Breast epithelium (tissue), 4 donors: ENCODE measurements at places on chromosomes 4 and X. TPM values are rescaled to one million over a fixed set of nuclear protein-coding genes. Genes with fewer than 3 reads are reported as not detected.

Gene GLOD5
- total RNA-seq = not detected

Gene ASMT
- total RNA-seq = not detected

Gene SSX2B
- not detected for total RNA-seq

Gene ZNF674
- 7.3 TPM for total RNA-seq

Gene RIPPLY1
- 0.66 TPM for total RNA-seq

Gene CITED1
- total RNA-seq = 0.32 TPM

Gene ELOVL6
- total RNA-seq = 4.1 TPM

Gene SMAD1
- 43.6 TPM for total RNA-seq

DNA sequence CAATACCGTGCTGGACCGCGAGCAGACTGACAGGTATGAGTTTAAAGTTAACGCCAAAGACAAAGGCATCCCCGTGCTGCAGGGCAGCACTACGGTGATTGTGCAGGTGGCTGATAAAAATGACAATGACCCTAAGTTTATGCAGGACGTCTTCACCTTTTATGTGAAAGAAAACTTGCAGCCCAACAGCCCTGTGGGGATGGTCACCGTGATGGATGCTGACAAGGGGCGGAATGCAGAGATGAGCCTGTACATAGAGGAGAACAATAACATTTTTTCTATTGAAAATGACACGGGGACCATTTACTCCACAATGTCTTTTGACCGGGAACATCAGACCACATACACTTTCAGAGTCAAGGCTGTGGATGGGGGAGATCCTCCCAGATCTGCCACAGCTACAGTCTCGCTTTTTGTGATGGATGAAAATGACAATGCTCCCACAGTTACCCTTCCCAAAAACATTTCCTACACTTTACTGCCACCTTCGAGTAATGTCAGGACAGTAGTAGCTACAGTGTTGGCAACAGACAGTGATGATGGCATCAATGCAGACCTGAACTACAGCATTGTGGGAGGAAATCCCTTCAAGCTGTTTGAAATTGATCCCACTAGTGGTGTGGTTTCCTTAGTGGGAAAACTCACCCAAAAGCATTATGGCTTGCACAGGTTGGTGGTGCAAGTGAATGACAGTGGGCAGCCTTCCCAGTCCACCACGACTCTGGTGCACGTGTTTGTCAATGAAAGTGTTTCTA lies 3.2 kb downstream of the PCDH7 start:
- H3K27me3 ChIP-seq = no peaks in the 10 kb centered on the region
- H3K36me3 ChIP-seq = no peaks in the 10 kb centered on the region
- peak overlapping the region; percentile 61 for H3K4me3 ChIP-seq
- DNase-seq = no peak
- H3K27ac ChIP-seq = no peak overlapping the region

GRCh38 chr4:41485041-41485440 lies 52.9 kb upstream of the LIMCH1 start:
- H3K4me1 ChIP-seq = no peaks in the 10 kb centered on the region
- H3K27ac ChIP-seq = no peak overlapping the region
- H3K4me3 ChIP-seq = no peak overlapping the region
- no peaks in the 10 kb centered on the region for H3K36me3 ChIP-seq
- DNase-seq = no peak

DNA sequence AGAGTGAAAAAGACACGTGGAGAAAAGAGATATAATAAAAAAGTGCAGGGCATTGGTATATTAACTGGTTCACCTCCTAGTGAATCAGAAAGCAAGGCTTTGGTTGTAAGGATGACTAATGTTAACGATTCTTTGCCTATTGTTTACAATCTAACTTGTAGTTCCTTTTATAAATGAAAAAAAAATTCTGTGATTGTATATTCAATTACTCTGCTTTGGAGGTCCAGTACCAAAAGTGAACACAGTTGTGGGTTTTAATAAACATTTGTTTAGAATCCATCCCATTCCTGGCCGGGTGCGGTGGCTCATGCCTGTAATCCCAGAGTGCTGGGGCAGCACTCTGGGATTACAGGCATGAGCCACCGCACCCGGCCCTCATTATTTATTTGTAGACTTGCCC lies 36.9 kb upstream of the PRSS12 start:
- no peak overlapping the region for H3K27ac ChIP-seq
- no peaks in the 10 kb centered on the region for H3K36me3 ChIP-seq
- H3K4me1 ChIP-seq = no peaks in the 10 kb centered on the region
- no peaks in the 10 kb centered on the region for H3K27me3 ChIP-seq
- no peak for DNase-seq
- no peak overlapping the region for H3K4me3 ChIP-seq

DNA sequence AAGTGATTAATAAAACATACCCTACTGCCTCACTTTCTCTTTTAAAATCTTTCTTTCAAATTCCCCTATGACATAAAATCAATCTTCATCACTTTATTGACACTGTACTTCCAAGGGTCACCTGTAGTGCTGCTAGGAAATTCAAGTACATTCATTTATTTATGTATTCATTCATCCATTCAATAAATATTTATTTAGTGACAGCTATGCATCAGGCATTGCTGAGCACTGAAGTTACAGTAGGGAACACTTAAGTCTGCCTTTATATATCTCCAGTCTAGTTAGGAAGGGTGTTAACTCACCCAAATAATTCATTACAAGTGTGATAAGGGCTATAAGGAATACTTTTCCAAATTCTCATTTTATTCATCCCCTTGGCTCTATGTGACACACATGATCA lies 2.3 kb downstream of the SYTL5 start:
- H3K4me1 ChIP-seq = no peaks in the 10 kb centered on the region
- no peaks in the 10 kb centered on the region for H3K36me3 ChIP-seq
- H3K4me3 ChIP-seq = no peak overlapping the region
- H3K27me3 ChIP-seq = no peaks in the 10 kb centered on the region
- DNase-seq = no peak
- no peak overlapping the region for H3K27ac ChIP-seq

DNA sequence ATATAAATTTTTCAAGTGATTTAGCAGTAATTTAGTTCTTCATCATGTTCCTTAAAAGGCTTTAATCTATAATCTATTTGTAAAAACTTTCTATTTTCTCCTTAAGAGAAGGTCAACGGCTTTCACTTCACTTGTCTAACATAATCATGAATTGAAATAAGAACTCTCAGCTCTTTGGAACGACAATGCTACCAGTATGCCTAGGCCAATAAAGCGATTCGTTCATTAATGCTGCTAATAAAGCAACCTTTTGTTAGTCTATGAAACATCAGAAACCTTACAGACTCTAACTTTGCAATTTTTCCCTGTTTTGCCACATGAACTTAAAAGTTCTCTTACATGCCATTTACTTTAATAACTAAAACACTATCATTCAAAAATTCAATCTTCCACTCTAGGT lies 47.6 kb downstream of the FBXW7 start:
- H3K27ac ChIP-seq = no peak overlapping the region
- H3K4me1 ChIP-seq = peaks cover 4% of the 10 kb centered on the region
- no peaks in the 10 kb centered on the region for H3K27me3 ChIP-seq
- DNase-seq = no peak

- H3K27ac ChIP-seq = no peak overlapping the region
- H3K36me3 ChIP-seq = no peaks in the 10 kb centered on the region
- no peaks in the 10 kb centered on the region for H3K4me1 ChIP-seq
These were observed 6.9 kb downstream of the ZDHHC9 start for GRCh38 chrX:129836827-129837226.

DNA sequence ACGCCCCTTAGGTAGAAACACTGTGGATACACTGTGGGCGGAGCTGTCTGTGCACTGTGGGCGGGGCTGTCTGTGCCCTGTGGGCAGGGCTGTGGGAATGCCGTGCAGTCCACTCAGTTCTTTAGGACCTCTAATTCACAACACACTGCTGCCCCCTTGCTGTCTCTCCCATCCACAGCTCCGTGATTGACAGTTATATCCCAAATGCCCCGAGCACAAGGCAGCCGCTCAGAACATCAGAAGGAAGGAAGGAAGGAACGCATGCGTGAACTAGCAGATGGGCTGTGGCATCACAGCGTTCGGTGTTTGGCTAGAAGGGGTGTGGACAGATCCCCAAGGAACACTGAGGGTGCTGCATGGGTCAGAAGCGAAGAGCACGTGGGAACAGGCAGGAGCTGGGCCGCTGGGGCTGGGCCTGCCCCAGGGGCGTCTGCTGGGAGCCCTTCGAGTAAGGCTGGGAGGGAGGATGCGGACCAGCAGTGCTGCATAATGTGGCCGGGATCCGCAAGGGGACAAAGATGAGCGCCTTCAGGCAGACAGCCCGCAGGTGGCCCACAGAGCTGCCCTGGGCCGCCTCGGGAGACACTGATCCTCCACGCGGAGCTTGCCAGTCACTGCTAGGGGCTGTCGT lies 29.8 kb downstream of the ACOX3 start:
- no peak overlapping the region for H3K27ac ChIP-seq
- no peaks in the 10 kb centered on the region for H3K4me1 ChIP-seq
- H3K27me3 ChIP-seq = no peaks in the 10 kb centered on the region
- no peak for DNase-seq
- H3K36me3 ChIP-seq = no peaks in the 10 kb centered on the region
- H3K4me3 ChIP-seq = no peak overlapping the region

- H3K27ac ChIP-seq = no peak overlapping the region
- DNase-seq = no peak
- H3K4me1 ChIP-seq = no peaks in the 10 kb centered on the region
- no peaks in the 10 kb centered on the region for H3K27me3 ChIP-seq
- H3K4me3 ChIP-seq = no peak overlapping the region
- peaks cover 12% of the 10 kb centered on the region for H3K36me3 ChIP-seq
These were observed 7.8 kb downstream of the PLRG1 start for GRCh38 chr4:154542271-154542879.

DNA sequence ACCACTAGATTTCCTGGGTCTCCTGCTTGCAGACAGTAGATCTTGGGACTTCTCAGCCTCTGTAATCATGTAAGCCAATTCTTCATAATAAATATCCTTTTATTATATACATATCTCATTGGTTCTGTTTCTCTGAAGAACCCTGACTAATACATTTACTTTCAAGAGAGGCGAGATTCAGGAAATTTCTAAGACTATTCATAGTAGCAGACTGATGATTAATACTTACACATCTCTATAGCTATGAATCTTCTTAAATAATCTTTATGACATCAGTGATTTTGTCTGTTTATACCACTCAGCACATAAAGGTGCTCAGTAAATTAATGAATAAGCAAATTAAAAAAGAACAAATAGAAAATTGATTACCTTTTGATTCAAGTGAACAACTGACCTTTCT lies 682.3 kb upstream of the GRID2 start:
- no peak for DNase-seq
- no peaks in the 10 kb centered on the region for H3K4me1 ChIP-seq
- no peak overlapping the region for H3K27ac ChIP-seq
- peaks cover 4% of the 10 kb centered on the region for H3K36me3 ChIP-seq
- H3K4me3 ChIP-seq = no peak overlapping the region
- H3K27me3 ChIP-seq = no peaks in the 10 kb centered on the region

DNA sequence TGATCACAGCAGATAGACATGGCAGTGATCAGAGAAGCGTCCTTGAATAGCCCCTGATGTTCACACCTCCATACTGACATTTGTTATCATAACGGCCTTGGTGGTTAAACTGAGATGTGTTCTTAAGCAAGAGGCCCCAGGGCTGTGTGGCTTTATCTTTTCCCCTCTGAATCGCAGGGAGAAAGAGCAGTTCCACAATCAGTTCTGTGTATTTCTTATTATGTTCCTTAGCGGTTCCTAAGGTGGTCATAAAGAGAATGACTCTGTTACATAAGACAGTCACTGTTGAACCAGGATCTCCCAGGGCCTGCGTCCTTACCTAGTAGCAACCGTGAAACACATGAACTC lies 52.8 kb upstream of the CBR4 start:
- no peak for DNase-seq
- H3K4me3 ChIP-seq = no peak overlapping the region
- peak overlapping the region; percentile 56 for H3K27ac ChIP-seq
- H3K27me3 ChIP-seq = no peaks in the 10 kb centered on the region
- no peaks in the 10 kb centered on the region for H3K36me3 ChIP-seq

GRCh38 chr4:66475596-66475995 lies 805.3 kb upstream of the EPHA5 start:
- H3K4me3 ChIP-seq = no peak overlapping the region
- H3K27ac ChIP-seq = no peak overlapping the region
- H3K36me3 ChIP-seq = no peaks in the 10 kb centered on the region
- H3K4me1 ChIP-seq = no peaks in the 10 kb centered on the region
- no peaks in the 10 kb centered on the region for H3K27me3 ChIP-seq

- no peak for DNase-seq
- H3K36me3 ChIP-seq = no peaks in the 10 kb centered on the region
- peaks cover 18% of the 10 kb centered on the region for H3K27me3 ChIP-seq
- H3K27ac ChIP-seq = no peak overlapping the region
These were observed 3.4 kb upstream of the ATP11C start for GRCh38 chrX:139936259-139936658.

DNA sequence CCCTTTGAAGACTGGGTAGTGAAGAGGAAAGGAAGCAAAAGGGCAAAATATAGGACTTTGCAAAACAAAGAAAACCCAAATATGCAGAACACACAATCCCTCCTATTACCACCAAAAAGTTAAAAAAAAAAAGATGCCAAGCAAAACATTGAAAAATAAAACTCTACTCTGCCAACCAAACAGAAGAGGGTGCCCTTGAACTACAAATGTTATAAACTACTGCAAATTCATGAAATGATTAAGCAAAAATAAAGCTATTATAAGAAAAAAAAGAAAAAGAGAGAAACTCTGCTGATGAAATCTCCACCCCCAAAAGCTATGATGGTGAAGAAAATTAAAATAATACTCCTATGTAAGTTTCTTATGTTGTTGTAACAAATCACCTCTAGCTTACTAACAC lies 168.5 kb upstream of the STK26 start:
- H3K36me3 ChIP-seq = no peaks in the 10 kb centered on the region
- H3K27me3 ChIP-seq = peaks cover 50% of the 10 kb centered on the region
- no peak overlapping the region for H3K27ac ChIP-seq
- no peak overlapping the region for H3K4me3 ChIP-seq
- DNase-seq = no peak
- H3K4me1 ChIP-seq = no peaks in the 10 kb centered on the region

DNA sequence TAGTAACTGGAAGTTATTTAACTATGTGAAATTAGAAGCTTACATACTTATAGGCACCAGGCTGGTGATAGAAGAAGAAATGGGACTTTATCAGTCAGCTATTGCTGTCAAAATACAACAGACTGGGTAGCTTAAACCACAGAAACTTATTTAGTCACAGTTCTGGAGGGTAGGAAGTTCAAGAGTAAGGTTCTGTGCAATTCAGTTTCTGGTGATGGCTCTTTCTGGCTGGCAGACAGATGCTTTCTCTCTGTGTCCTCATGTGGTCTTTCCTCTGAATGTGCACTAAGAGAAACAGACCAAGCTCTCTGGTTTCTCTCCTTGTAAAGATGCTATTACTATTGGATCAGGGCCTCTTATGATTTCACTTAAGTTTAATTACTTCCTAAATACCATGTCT lies 92.1 kb upstream of the ANKRD50 start:
- H3K4me3 ChIP-seq = no peak overlapping the region
- no peak overlapping the region for H3K27ac ChIP-seq
- DNase-seq = no peak
- H3K4me1 ChIP-seq = no peaks in the 10 kb centered on the region
- H3K36me3 ChIP-seq = no peaks in the 10 kb centered on the region
- no peaks in the 10 kb centered on the region for H3K27me3 ChIP-seq
